ENCODE measurements at places on chromosomes 16 and 17.

DNA sequence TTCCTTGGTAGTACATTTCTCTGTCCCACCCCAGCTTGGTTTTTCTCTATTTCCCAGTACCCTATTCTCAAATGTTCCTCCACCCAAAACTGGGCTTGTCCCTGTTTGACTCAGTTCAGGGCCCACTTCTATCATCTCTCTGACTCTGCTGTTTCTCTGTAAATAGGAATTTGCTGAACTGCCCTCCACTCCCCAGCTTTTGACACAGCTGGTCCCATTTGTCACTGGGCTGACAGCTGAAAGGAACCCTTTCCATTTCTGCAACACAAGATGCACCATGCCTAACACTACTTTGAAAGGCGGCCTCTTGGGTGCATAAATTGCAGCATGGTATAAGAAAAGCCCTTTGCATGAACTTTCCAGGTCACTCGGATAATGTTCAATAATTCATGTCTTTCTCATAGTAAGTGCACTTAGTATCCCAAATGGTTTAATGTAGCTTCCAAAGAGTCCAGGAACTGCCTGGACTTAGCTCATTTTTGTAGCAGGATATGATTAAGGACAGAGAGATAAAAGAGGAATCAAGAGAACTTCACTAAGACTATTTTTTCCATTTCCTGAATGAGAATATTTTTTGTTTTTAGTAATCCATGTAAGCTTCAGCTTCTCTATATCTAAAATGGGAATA, 256.7 kb downstream of the CDH11 start:
- DNase-seq, result no peak

- DNase-seq, result peak; percentile 50
These were observed 146.6 kb downstream of the TRIM37 start for GRCh38 chr17:58960068-58960467.

DNA sequence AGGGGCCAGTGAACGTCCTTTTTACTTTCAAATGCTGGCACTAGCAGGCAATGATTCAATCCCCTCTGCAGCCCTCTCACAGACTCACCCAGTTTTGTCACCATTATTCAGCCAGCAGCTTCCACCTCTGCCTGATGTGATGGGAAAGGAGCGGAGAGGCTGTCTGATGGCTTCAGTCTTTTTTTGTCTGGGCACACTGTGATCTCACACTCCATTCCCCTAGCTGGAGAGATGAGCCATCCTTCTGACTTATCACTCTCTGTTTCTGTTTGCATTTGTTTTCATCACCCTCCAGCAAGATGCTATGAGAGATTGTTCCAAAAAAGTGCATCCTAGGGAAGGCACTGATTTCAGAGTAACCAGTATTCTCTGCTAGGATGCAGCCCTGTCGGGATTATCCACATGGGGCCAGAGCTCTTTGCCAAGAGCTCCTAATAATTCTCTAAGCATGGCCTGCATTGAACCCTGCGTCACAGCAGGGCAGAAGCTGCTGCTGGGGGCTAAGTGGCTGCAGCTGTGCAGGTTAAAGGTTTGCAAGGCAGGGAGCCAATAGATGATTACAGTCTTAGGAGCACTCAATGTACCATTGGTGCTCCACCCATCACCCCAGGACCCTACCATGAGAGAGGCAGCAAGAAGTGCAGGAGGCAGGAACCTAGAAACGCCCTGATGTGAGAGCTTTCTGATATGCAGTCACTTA, 236.1 kb upstream of the C16orf82 start:
- DNase-seq, result no peak

GRCh38 chr17:10474536-10474935, 5.2 kb upstream of the MYH4 start:
- DNase-seq, result no peak

GRCh38 chr17:81994593-81995462, 17.4 kb downstream of the ASPSCR1 start:
- DNase-seq, result no peak

DNA sequence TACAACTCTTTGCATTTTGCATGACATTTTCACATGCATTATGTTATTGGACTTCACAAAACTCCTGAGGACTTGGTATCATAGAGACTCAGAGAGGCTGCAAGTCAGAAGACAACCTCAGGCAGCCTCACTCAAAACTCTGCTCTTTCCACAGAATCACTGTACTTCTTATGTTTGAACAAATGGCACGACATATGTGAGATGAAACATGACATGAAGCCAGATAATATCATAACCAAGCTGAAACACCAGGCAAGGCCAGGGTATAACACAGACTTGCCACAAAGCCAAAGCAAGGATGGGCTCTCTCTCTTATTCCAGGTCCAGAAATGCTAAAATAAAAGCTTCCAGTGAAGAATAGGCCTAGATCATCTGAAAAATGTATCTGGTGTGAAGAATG, 425.8 kb upstream of the CDH5 start:
- no peak for DNase-seq

GRCh38 chr16:21501869-21502667, 97.3 kb upstream of the METTL9 start:
- DNase-seq, result peak; percentile 61

DNA sequence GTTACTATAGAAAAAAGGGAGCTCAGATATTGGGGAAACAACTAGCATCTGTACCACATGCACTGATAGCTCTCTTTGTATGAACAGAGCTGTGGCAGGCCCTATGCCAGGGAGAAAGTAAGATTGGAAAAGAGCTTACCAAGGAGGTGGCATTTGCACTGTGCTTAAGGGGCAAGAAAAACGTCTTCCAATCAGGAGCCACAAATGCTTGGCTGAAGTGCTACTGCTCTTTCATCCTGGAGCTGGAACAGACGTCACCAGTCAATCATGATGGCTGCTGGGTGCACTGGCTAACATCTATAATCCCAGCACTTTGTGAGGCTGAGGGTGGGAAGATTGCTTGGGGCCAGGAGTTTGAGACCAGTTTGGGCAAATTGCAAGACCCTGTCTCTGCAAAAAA, 218.5 kb downstream of the SEC14L1 start:
- no peak for DNase-seq

DNA sequence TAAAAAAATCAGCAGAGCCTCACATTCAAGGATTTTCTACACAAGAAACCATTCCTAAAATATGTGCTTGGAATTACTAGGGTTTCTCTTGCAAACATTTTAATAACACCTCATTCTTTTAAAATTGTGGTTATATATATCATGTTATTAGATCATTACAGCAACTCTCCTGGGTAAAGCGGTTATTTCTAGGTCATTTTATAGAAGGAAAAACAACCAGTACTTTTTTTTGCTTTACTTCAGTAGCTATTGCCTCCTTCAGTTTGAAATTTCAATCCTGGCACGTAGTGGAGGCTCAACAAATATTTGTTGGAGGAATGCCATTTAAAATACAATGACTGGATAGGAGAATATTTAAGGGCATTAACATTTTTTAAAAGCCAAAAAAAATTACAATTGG, 220.6 kb downstream of the CDRT15L2 start:
- no peak for DNase-seq

DNA sequence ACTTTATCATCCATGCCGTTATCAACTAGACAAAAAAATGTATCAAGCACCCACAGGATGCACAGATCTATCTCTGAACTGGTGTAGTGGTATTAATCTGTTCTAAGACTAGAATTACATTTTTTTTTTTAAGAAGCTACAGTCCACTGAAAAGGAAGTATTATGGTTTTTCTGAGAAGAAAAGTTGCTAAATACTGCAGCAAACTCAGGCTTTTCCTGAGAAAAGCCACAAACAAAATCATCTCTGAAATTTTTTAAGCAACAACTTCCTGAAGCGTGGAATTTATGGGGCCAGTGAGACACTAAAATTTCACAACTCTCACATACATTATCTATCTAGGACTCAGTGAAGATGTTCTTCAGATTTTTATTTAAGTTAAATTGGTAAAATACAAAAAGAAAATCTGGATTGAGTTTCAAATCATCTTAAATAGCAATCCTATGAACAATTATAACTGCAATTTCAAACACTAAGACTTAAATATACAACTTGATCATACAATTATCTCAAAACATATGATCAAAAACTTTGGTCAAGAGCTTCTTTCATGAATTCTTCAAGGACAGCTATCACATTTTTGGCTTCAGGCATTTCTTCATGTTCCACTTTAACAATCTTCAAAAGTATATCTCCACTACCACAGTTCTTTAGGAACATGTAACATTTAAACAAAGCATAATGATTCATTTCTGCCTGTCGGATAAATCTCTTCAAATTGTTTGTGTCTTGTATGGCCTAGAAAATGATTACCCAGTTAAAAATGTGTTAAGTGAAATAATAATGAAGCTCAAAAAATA, 10.5 kb downstream of the C17orf75 start:
- DNase-seq, result peak; percentile 73

DNA sequence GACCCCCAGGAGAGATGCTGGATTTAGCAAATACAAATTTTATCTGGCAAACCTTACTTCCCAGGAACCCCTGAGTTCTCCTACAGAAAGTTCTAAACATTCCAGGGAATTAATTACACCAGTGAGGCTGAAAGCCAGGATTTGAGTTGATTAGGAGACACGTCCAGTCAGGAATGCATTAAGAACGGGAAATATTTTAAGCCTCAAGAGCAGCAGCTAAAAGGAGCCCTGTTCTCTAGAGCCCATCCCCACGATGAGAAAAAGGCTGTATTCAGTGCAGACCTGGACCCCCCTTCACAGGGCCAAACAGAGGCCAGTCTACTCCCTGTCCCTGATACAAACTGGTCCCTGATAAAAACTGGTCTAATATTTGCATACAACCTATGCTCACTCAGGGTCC, 55.0 kb downstream of the VAT1L start:
- no peak for DNase-seq

GRCh38 chr16:11254913-11255736, 879 bp downstream of the SOCS1 start:
- DNase-seq, result no peak

DNA sequence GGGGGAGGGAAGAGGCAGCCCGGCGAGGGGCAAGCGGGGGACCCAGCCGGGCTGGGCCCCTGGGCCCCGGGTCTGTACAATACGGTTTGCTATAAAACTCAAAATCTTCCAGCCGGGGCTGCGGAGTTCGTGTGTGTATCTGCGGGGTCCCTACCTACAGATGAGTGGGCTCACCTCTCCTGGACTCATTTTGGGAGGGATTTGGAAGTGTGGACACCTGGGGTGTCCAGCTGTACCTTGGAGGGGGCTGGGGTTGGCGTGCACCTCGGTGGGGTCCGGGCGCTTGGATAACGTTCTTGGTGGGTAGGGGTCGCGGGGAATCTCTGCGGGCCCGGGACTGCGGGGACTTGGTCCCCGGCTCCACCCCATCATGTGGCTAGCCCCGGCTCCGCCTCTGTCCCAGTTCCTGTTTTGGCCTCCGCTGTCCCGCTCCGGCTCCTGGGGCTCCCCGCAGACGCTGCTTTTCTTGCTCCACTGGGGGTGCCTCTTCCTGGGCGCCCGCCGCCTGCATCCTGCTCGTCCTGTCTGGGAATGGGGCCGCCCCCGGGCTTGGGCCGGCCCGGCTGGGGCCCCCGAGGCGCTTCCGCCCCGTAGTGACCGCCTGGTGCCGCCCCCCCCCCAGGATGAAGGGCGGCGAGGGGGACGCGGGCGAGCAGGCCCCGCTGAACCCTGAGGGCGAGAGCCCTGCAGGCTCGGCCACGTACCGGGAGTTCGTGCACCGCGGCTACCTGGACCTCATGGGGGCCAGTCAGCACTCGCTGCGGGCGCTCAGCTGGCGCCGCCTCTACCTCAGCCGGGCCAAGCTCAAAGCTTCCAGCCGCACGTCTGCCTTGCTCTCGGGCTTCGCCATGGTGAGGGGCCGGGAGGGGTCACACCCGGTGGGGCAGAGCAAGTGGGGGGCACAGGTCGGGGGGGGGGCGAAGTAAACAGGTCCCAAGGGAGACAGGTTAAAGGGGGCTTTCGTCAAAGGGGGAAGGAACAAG, at the start of gene ORAI3:
Gene ORAI3 (plus strand): TSS at position 402 of the 983 bp plus-strand sequence. CDS start 222 bp downstream, at position 624.
- peak; percentile 73 for DNase-seq

GRCh38 chr16:84761448-84762368, 58.1 kb upstream of the CRISPLD2 start:
- no peak for DNase-seq

DNA sequence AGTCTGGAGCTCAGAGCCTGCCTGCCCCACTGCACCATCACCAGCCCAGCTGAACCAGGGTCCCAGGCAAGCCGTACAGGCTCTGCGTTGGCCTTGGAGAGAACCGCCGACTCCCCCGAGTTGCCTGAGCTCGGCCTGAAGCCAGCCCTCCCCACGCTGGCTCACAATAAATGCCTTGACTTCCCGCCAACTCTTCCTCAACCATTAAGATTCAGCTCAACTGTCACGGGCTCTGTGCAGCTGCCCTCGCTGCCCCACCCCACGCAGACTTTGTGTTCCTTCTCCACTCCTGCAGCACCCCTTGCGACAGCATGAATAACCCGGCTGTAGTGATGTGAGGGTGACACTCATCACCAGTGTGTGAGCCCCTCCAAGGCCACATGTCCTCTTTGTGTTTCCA, 4.8 kb upstream of the QPRT start:
- peak; percentile 44 for DNase-seq
